Sciatic nerve (tissue), 2 donors: ENCODE measurements at places on chromosomes 5 and 9. TPM values are rescaled to one million over a fixed set of nuclear protein-coding genes. Genes with fewer than 3 reads are reported as not detected.

Gene MEIKIN
- total RNA-seq: not detected

Gene ANXA1
- 293 TPM for total RNA-seq

Gene IFNE
- total RNA-seq: not detected

Gene CORO2A
- total RNA-seq: 3.7 TPM

Gene C9orf50
- 2.2 TPM for total RNA-seq

Gene SYK
- 25.6 TPM for total RNA-seq
